ENCODE measurements at places on chromosomes 2 and 18. TPM values are rescaled to one million over a fixed set of nuclear protein-coding genes. Genes with fewer than 3 reads are reported as not detected.

IL1RL2 gene
- 3.1 TPM for total RNA-seq

SRD5A2 gene
- not detected for total RNA-seq

VWC2L gene
- not detected for total RNA-seq

SERPINB11 gene
- not detected for total RNA-seq

GNLY gene
- not detected for total RNA-seq

RNF152 gene
- total RNA-seq, result 24.4 TPM

C1QL2 gene
- not detected for total RNA-seq

UGT1A6 gene
- total RNA-seq, result not detected

ELOA2 gene
- not detected for total RNA-seq

TANC1 gene
- 30.8 TPM for total RNA-seq

COL6A3 gene
- 1,525 TPM for total RNA-seq

SLC8A1 gene
- 109 TPM for total RNA-seq

DES gene
- 69.3 TPM for total RNA-seq

MATN3 gene
- total RNA-seq, result 2.3 TPM

CDH20 gene
- total RNA-seq, result not detected

SH3RF3 gene
- total RNA-seq, result 10.1 TPM

WIPF1 gene
- total RNA-seq, result 5.6 TPM

TCF23 gene
- not detected for total RNA-seq

SS18 gene
- 90.8 TPM for total RNA-seq

PDE1A gene
- total RNA-seq, result 6.7 TPM

KCNS3 gene
- 1.3 TPM for total RNA-seq

SDC1 gene
- total RNA-seq, result 56.8 TPM

DYNC2LI1 gene
- total RNA-seq, result 28.0 TPM

CCDC178 gene
- under 0.01 TPM for total RNA-seq

COBLL1 gene
- total RNA-seq, result 5.1 TPM

TGFA gene
- total RNA-seq, result not detected

FBXO15 gene
- 0.83 TPM for total RNA-seq

CDH2 gene
- 2.0 TPM for total RNA-seq

Measured in fibroblast of lung (primary cell).